NCI-H1417 treated with DMSO at 0.1 percent for 48 hours (cell line): ENCODE measurements at places on chromosomes 11 and 22.

DNA sequence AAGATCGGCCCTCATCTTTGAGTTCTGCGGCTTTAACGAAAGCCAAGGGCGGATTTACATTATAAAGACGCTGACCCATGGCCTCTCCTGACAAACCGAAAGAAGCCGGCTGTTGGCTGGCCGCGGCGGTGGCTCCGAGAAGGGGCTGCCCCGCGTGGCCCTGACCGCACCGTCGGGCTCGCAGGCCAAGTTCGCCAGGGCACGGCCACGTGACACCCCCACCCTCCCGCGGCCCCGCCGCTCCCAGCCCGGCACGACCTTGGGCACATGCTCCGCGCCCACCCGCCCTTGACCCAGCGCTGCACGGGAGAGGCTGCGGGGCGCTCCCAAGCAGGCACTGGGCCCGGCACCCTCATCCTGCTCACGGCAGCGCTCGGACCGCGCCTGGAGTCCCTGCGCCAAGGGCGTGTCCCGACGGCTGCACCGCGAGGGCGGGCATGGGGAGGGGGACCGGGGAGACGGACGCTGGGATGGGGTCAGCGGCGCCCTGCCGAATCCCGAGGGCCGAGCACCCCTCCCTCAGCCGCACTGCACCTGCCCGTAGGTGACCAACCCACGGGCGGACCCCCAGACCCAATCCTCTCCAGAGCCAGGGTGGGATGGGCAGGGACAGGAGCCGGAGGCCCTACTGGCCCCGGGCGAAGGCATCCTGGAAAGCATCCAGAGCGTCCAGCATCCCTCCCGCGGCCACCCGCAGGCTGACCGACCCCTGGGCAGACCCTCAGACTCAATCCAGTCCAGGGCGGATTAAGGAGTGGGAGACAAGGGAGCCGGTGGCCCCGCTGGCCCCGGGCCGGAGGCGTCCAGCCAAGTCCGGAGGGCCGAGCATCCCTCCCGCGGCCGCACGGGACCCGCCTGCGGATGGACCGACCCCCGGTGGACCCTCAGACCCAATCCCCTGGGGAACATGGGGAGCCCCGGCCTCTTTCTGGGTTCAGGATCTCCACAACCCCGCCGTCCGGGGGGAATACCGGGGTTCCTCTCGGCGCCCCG, 759 bp downstream of the CPT1A start:
- DNase-seq = no peak

DNA sequence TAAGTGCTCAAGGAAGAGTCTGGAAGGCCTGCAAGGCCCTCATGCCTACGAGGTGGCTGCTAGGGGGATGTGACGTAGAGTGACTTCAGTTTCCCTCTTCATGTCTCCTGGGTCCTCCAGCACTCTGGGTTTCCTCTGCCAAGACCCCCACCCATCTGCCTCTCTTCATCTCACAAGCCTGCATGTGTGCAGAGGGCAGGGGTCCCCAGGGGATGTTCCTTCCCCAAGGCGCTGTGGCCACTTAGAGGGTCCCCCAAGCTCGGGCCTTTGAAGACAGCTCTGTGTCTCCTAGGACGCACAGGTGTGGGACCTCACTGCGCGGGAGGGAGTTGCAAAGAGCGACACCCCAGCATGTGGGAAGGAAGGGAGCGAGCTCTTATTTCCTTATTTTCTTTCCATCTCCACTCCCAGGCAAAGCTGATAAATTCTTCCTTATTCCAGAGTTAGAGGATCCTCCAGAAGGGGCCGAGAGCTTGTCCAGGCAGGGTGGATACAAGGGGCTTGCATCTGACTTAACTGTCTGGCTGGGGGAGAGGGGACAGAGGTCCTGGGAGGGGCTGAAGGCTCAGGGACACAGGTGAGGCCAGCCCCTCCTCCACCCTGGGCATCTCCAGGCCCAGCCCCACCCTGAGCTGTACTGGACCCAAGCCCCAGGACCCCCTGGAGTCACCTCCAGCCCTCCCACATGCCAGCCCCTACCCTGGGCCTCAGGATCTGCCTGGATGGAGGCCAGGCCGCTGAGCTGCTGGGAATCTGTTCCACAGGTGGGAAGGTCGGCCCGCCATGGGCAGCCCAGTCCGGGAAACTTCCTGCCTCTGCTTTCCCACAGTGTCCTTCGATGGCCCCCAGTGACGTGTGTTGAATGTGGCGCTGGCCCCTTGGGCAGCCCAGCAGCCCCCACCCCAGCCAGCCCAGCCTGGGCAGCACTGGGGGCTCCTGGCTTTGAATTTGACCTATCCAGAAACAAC, 59.7 kb upstream of the KCNQ1OT1 start:
- DNase-seq = no peak

GRCh38 chr11:122140500-122140899, 24.5 kb upstream of the BLID start:
- no peak for DNase-seq

- DNase-seq = no peak
Measured at GRCh38 chr11:19903620-19904069, 191.0 kb downstream of the NAV2 start.

DNA sequence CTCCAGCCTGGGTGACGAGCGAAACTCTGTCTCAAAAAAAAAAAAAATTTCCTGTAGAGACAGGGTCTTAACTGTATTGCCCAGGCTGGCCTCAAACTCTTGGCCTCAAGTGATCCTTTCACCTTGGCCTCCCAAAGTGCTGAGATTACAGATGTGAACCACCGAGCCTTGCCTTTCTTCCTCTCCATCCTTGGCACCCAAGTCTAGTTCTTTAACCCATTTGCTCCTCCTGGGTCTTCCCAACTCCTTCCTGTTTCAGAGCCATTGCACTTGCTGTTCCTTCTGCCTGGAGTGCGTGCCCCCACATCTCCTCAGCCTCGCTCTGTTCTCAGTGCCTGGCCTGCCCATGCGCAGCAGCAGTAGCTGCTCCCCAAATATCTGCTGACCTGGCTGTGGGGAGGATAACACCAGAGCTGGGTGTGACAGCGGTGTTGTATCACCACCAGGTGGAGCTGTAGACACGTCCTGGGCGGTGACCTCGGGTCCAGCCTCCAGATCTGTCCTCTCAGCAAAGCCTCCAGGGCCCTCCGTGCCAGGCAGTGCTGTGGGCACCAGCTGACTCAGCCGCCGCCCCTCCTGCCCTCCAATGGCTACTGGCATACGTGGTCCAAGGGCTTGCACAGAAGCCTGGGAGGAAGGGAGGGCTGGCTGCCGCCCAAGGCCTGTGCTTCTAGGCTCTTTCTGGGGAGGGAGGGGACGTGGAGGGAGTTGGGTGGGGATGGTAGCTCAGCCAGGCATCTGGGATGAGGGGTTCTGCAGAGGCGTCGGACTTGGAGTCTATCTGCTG, 22.0 kb downstream of the TEF start:
- DNase-seq = no peak

GRCh38 chr11:109978895-109979294, 114.3 kb upstream of the ZC3H12C start:
- no peak for DNase-seq

DNA sequence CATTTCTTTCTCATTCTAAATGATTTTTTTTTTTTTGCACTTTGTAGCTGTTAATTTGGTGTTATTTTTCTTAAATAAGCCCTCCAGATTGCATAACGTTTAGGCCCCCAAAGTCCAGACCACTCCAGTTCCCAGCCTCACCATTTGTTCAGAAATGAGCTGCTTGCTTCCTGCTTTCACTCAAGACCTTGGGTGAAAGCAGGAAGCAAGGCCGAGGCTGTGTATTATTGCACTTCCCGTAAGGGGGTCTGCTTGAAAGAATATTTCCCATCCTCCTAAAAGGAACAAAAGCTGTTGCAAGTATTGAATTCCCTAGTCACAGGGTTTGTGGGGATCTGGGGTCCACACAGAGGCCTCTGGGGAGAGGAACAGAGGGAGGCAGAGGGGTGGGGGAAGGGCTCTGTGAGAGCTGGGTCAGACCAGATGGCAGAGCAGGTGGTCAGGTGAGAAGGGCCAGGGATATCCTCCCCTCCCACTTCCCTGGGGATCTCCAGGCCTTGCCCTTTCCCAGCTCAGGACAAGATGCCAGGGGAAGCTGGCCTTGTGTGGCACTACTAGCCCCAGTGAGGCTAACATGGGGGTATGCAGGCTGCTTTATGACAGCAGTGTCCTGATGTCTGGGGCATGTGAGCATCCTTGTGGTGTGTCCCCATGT, 51.6 kb upstream of the MYEOV start:
- DNase-seq = no peak

DNA sequence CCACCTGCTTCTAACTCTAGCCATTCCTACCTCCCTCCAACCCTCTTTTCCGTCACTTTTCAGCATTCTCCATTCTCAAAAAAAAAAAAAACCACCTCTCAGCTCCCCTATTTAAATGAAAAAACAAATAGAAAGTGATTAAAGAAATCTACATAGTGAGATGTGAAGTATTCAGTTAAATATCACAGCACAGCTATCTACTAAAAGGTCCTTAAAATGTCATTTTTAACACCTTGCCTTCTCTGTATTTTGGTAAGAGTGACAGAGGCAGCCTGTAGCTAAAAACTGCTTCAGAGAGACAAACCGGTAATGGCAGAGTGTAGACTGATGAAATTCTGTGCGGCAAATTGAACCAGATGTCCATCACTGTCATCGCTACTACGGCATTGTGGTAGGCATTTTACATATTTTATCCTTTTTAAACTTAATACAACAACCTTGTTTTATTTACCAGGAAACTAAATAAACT, 346 bp upstream of the ALG9 start:
- DNase-seq = no peak

DNA sequence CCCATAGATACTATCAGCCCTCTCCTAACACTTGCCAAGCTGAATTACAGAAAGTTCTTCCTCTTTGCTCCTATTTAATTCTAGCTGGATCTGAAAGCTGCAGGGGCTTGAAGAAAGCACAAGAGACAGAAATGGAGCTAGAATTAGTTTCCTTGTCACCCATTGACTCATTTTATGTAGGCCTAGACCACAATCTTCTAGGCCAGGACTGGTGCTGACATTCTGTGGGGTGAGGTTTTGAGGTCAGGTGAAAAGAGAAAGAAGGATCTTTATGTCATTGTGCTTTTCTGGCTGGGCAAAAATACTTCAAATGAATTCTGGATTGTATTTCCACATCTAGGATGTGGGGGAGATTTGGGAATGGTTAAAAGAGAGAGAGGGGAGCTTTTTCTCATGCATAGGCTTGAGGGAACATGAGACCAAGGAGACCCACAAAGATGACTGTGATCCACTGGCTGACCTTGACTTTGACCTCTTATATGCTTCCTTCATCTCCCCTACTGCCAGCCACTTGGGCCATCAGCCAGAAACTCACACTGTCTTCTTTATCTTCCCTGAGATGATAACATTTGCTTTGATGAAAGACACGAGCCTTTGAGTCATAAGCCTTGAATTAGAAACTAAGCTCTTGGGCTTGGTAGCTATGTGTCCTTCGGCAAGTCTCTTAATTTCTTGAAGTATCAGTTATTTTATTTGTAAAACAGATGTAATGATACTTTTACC, 274.9 kb upstream of the CADM1 start:
- no peak for DNase-seq

- no peak for DNase-seq
Measured at GRCh38 chr11:110431674-110432073, 1.9 kb downstream of the FDX1 start.

- no peak for DNase-seq
Measured at GRCh38 chr11:3347127-3347526, 31.8 kb downstream of the ZNF195 start.

DNA sequence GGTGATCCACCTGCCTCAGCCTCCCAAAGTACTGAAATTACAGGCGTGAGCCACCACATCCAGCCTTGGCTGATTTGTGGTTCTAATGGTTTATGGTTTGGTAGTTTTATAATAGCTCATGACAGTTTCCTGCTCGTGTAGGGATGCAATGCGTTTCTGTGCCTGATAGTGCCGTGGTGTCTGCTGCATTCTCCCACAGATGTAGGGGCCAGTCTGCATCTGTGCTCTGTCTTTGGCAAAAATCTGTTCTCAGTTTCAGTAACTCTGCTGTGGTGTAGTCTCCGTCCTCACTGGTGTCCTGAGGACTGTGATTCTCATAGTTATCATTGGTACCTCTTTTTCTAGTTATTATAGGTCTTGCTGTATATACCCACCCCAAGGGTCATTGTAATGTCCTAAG, 16.3 kb downstream of the ST14 start:
- DNase-seq = no peak

- DNase-seq = no peak
Measured at GRCh38 chr22:43637275-43638260, 174.5 kb downstream of the EFCAB6 start.

- DNase-seq = no peak
Measured at GRCh38 chr11:110200241-110200640, 96.2 kb downstream of the RDX start.

- DNase-seq = no peak
Measured at GRCh38 chr11:198236-198806, 5.4 kb downstream of the SCGB1C1 start.

DNA sequence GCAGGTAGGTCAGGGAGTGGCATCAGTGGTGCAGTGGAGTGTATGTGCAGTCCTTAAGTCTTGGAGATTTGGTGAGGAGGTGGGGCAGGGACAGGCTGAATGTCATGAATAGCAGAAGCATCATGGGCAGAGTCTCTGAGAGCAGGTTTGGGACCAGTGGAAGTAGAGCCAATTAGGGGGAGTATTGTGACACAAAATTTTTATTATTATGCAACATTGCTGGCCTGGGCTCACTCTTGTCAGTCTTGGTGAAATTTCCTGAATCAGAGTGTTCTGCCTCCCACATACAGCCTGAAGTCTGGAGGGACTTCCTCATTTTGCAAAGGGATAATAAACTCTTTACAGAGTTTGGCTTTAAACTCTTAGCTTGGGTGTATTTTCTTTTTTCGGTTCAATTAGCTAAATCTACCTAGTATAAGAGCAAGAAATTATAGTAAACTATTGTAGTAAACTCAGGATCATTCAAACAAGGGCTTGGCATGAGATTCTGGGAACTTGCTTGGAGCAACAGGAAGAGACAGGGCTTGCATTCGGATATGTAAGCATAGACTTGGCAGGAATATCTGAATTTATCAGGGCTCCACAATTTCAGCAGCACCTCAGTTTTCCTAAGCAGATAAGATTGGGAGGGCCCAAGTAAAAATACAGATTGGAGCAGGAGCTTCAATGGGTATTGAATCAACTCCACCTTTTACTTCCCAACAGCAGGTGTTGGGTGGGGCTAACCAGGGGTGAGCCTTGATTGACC, 67.7 kb downstream of the FDX1 start:
- no peak for DNase-seq

DNA sequence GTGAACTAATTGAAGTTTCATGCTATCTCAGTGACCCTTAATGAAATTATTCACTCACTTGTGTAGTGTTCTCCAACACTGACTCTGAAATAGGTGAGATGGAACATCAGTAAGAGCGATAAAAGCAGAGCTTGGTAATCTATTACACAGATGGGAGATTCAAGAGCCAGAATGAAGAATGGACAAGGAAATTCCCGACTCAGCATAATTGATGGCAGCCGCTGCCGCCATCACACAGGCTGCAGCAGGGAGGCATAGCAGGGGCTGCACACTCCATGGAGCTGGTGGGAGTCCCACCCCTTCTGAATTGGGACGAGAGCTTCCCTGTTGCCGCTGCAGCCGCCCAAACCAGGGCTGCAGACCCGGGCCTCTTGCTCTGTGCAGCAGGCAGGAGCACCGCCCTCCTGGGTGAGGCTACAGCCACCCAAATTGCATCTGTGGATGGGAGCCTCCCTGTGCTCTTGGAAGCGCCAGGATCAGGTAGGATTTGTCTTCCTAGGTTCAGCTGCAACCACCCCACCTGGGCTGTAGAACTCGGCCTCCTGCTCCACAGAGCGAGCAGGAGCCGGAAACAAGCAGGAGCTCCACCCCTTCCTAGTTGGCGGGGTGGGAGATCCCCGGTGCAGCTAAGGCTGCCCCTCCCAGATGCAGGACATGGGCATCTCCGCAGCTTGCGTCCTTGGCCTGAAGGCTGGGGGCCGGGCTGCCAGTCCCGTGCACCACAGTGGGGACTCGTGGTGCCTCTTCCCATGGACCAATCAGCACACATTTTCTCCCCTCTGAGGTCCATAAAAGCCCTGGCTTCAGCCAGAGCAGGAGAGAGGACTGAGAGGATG, 535.1 kb upstream of the LUZP2 start:
- no peak for DNase-seq
